ENCODE measurements at places on chromosomes 6 and 20.

DNA sequence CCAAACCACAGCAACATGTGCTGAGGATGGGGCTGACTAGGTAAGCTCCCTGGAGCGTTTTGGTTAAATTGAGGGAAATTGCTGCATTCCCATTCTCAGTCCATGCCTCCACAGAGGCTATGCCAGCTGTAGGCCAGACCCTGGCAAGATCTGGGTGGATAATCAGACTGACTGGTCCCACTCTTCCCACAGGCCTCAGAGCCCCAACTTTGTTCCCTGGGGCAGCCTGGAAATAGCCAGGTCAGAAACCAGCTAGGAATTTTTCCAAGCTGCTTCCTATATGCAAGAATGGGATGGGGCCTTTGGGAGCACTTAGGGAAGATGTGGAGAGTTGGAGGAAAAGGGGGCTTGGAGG, 1.5 kb upstream of the VEGFA start:
- no peak for DNase-seq

- DNase-seq, result no peak
Observed at GRCh38 chr6:12232339-12232738, 57.8 kb upstream of the EDN1 start.

GRCh38 chr20:8435285-8436035, 303.4 kb downstream of the PLCB1 start:
- DNase-seq, result no peak

GRCh38 chr6:18380158-18380836, 6.9 kb upstream of the RNF144B start:
- DNase-seq, result no peak

GRCh38 chr6:132016396-132016795, 65.2 kb upstream of the CCN2 start:
- DNase-seq, result no peak

- DNase-seq, result no peak
Observed at GRCh38 chr6:31907158-31907813, 5.4 kb upstream of the ZBTB12 start.

DNA sequence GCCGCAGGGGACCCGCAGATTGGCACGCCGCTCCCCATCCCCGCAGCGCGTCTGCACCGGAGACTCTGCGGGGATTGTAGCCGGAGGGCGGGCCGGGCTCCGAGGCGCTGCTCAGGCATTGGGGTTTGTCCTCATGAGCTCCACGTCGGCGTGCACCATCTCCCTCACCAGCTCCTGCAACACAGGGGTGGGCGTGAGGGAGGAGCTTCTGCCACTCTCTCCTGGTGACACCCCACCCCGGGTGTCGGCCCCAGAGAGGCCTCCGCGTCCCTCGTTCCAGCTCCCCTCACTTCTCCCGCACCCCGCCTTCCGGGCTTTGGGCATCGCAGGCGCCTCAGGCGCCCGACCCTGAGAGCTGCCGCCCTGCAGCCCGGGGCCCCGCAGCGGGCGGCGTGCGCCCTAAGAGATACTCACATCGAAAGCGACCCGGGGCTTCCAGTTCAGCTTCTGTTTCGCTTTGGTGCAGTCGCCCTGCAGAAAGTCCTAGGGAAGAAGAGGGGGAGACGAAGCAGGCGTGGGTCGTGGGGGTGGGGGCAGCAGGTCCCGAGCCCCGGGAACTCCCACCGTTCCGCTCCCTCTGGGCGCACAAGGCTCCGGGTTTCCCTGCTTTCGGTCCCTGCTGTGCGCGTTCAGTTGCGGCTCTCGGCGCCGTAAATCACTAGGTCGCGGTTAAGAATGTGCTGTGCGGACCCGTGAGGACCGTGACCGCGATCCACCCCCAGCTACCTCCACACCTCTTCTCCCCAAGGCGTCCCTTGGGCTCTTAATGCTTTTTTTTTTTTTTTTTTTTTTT, 14.5 kb downstream of the FOXC1 start:
- no peak for DNase-seq

Data from esophagus squamous epithelium (tissue), 5 donors.